ENCODE measurements at places on chromosomes 7 and 10.

DNA sequence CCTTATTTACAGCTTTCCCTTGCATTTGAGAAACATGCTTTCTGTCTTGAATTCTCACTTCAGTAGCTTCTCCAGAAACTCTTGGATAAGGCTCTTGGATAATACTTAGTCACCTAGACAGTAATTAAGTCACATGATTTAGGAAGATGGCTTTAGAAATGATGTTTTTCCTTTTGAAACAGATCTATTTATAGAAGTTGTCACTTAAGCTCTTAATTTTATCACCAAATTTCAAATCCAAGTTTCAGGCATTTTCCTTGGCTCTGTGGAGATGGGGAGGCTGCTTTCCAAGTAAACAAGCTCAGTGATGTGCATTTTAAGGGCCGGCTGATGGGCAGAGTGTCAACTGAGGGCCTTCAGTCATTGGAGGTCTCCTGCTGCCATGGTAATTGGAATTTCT lies 130.3 kb downstream of the SRI start:
- DNase-seq: no peak

- DNase-seq: no peak
These were observed 22.7 kb upstream of the TMEM254 start for GRCh38 chr10:80055760-80056159.

GRCh38 chr10:24872049-24872789 lies 80.2 kb downstream of the PRTFDC1 start:
- no peak for DNase-seq

DNA sequence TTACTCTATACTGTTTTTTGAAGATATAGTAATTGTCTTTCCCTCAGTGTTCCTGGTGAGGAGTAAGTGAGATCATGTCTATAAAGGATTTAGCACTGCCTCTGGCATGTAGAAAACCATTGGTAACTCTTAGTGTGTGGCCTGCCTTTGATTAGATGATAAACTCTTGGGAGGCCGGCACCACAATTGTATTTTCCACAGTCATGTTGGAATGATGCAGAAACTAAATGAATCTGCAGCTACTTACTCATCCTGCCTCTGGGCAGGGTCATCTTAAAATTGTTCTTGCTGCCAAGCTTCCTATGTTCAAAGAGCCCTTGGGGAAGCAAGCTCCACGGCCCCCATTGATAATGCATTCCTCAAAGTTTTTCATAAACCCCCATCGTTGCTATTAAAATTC lies 204.6 kb downstream of the ANKRD7 start:
- no peak for DNase-seq

GRCh38 chr7:17101207-17101696 lies 197.2 kb upstream of the AHR start:
- DNase-seq: no peak

Data from activated CD4-positive, alpha-beta T cell treated with anti-CD3 and anti-CD28 coated beads, Interleukin-2, Interleukin-4, amounts not matched to agents 100 ng/mL and 50 ng/mL, durations not matched to agents 16 hours and 8 hours (primary cell).